ENCODE measurements at places on chromosomes 2 and 18. TPM values are rescaled to one million over a fixed set of nuclear protein-coding genes. Genes with fewer than 3 reads are reported as not detected.

DNA sequence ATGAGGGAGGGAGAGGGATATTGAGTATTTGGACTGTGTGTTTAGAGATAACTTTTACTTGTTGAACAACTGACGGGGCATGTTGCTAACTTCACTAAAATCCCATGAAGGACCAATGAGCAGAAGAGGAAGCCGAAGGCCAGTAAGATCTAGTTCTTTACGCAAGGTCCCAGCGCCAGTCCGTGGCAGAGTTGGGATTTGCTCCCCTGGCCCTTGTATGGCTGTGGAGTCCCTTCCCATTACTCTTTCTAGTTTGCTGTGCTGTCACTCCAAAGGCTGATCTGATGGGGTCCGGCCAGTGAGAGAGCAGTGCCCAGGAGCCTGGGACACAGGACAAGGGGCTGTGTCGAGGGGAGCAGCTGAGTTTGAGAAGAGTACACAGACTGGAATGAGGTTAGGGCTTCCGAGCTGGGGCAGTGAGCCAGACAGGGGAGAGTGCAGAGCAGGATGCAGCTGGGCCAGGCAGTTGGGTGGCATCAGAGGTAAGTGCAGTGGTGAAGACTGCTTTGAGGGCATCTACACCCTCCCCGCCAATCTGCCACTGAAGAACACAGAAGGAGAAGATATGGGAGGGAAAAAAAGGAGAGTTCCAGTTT is 692.9 kb upstream of the HS6ST1 start:
- no peaks in the 10 kb centered on the region for H3K27me3 ChIP-seq
- H3K36me3 ChIP-seq = no peaks in the 10 kb centered on the region
- H3K27ac ChIP-seq = no peak overlapping the region

DNA sequence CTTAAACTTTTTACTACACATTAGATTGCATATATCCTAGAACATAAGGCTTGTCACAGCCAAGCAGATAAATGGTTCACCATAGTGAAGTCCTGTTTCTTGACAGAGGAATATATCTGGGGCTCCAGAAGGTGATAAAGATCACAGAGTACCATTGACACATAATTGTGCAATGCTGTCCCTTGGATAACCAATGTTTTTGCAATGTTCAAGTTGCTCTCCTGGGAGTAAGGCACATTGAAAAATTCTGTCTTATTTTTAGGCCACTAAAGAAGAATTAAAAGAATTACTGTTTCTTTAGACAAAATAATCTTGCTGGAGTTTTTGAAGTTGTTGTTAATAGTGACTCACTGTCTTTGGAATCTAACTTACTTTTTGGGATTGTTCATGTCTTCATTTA is 1132.8 kb downstream of the LRP1B start:
- no peaks in the 10 kb centered on the region for H3K4me1 ChIP-seq
- no peaks in the 10 kb centered on the region for H3K36me3 ChIP-seq
- no peak overlapping the region for H3K4me3 ChIP-seq
- no peaks in the 10 kb centered on the region for H3K27me3 ChIP-seq
- H3K27ac ChIP-seq = no peak overlapping the region
- no peak for DNase-seq

DNA sequence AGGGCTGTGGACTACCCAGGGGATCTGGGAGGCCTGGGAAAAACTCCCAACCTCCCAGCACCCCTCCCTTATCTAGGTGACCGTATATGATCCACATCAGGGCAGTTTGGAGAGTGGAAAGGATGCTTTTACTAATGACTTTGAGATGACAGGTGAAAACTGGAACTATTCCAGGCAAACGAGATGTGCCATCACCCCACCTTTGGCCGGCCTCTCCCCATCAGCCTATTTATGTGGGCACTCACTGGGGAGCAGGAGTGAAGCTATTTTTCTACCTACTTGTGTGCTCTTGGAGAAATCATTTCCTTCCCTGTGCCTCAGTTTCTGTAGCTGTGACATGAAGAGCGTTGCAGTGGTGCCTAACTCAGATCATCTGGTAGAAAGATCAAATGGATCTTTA is 107.2 kb downstream of the SMAD7 start:
- H3K4me3 ChIP-seq = no peak overlapping the region
- no peaks in the 10 kb centered on the region for H3K27me3 ChIP-seq
- DNase-seq = no peak

- H3K36me3 ChIP-seq = no peaks in the 10 kb centered on the region
- no peak overlapping the region for H3K4me3 ChIP-seq
- H3K4me1 ChIP-seq = peaks cover 9% of the 10 kb centered on the region
- no peak overlapping the region for H3K27ac ChIP-seq
These were observed 5.3 kb downstream of the SATB2 start for GRCh38 chr2:199452260-199452990.

The AGXT gene
- not detected for total RNA-seq

The ASAP2 gene
- not detected for total RNA-seq

DNA sequence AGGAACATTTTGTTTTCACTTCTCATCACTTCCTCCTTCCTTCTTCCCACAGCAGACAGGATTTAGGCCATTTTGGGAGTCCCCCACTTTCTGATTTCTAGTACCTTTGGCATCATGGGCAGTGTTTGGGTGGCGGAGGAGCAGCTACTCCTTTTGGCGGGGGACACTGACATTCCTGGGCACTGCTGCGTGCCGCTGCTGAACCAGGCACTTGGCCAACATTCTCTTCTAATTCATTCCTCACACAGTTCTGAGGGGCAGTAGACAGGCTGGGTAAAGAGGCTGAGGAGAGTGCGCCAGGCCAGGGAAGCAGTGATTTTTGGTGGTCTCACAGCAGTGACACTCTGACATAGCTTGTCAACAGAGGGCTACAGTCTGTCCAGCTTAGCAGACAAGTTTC is 270.2 kb downstream of the LOXHD1 start:
- H3K4me3 ChIP-seq = no peak overlapping the region
- no peak for DNase-seq
- no peaks in the 10 kb centered on the region for H3K27me3 ChIP-seq
- no peak overlapping the region for H3K27ac ChIP-seq
- H3K36me3 ChIP-seq = no peaks in the 10 kb centered on the region

DNA sequence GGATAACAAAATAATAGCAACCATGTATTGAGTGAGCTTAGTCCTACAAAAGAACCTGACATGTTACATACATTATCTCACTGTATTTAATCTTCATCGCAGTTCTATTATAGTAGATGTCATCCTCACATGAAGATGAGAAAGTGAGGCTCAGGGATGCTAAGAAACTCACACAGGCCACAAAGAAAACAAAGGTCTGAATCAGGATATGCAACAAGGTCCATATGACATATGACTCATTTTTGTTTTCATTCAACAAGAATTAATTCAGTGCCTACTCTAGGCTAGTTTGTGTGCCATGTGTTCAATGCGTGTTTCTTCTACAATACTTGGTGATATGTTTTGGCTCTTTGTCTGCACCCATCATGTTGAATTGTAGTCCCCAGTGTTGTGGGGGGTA is 219.7 kb upstream of the EPHA4 start:
- no peak overlapping the region for H3K27ac ChIP-seq
- no peaks in the 10 kb centered on the region for H3K4me1 ChIP-seq
- H3K27me3 ChIP-seq = no peaks in the 10 kb centered on the region
- DNase-seq = no peak
- no peaks in the 10 kb centered on the region for H3K36me3 ChIP-seq

GRCh38 chr18:32549248-32550110 is 78.8 kb upstream of the GAREM1 start:
- no peaks in the 10 kb centered on the region for H3K4me1 ChIP-seq
- H3K27ac ChIP-seq = no peak overlapping the region
- peaks cover 8% of the 10 kb centered on the region for H3K27me3 ChIP-seq
- H3K36me3 ChIP-seq = no peaks in the 10 kb centered on the region
- H3K4me3 ChIP-seq = no peak overlapping the region
- DNase-seq = peak; percentile 69

The MC5R gene
- not detected for total RNA-seq

The NEDD4L gene
- 7.5 TPM for total RNA-seq

GRCh38 chr2:146392186-146392585 is 1452.6 kb upstream of the ACVR2A start:
- no peak for DNase-seq
- no peaks in the 10 kb centered on the region for H3K4me1 ChIP-seq
- no peaks in the 10 kb centered on the region for H3K27me3 ChIP-seq
- no peak overlapping the region for H3K27ac ChIP-seq
- H3K36me3 ChIP-seq = no peaks in the 10 kb centered on the region
- no peak overlapping the region for H3K4me3 ChIP-seq

DNA sequence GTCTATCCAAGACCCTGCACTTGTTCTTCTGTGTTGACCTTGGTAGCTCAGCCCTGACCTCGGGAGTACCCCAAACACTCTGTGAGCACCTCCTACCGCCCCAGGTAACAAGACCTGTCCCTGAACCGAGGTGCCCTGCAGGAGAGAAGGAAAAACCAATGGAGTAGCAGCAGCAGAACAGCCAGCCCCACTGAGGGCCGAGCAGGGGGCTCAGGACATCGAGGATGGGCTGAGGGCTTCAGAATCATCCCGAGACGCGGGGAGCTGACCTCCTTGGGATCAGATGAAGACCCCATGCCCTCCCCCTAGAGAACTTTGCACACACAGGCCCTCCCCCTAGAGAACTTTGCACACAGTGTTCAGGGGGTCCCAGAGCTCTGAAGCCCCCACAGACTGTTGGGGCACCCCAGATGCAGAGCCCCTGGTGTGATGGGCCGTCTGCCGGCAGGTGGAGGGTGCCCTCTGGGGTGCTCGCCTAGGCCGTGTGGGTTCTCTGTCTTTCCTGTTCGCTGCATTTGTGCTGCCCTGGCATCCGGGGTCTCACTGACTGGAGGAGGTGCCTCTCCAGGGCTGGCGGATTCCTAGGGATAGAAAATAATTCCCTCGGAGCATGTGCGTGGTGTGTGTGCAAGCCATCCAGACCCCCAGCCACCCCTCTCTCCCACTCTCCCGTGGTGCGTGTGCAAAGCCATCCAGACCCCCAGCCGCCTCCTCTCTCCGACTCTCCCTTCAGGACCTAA is 189.1 kb downstream of the TWIST2 start:
- H3K4me1 ChIP-seq = no peaks in the 10 kb centered on the region
- H3K27me3 ChIP-seq = peaks cover 6% of the 10 kb centered on the region
- DNase-seq = no peak
- H3K4me3 ChIP-seq = no peak overlapping the region
- H3K36me3 ChIP-seq = no peaks in the 10 kb centered on the region
- H3K27ac ChIP-seq = no peak overlapping the region

The SNORC gene
- 2.4 TPM for total RNA-seq

DNA sequence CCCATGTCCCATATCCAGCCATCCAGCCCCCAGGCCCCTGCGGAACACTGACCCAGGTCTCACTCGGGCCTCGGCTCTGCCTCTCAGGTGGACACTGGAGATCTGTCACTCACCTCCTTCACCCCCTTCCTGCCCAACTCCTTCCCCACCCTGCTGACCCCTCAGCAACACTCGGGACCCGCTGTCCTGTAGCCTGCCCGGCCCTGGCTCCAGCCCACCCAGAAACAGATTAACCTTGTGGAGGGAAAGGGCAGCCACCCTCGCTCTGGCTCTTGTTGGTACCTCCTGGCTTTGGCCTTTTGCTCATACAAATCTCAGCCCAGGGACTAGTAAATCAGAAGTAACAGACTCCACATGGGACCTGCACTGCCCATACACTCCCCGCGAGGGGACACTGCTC is 29.8 kb upstream of the PRLH start:
- DNase-seq = no peak
- no peak overlapping the region for H3K4me3 ChIP-seq
- no peaks in the 10 kb centered on the region for H3K4me1 ChIP-seq
- H3K27ac ChIP-seq = no peak overlapping the region
- H3K36me3 ChIP-seq = no peaks in the 10 kb centered on the region

GRCh38 chr18:45775743-45776142 is 49.7 kb upstream of the SIGLEC15 start:
- H3K27ac ChIP-seq = peak overlapping the region; percentile 32
- no peaks in the 10 kb centered on the region for H3K36me3 ChIP-seq
- H3K4me3 ChIP-seq = peak overlapping the region; percentile 75
- peaks cover 21% of the 10 kb centered on the region for H3K4me1 ChIP-seq
- H3K27me3 ChIP-seq = peaks cover 17% of the 10 kb centered on the region

- DNase-seq = no peak
- no peaks in the 10 kb centered on the region for H3K27me3 ChIP-seq
- H3K36me3 ChIP-seq = no peaks in the 10 kb centered on the region
- peaks cover 5% of the 10 kb centered on the region for H3K4me1 ChIP-seq
- H3K27ac ChIP-seq = no peak overlapping the region
These were observed 92.6 kb upstream of the CERS6 start for GRCh38 chr2:168363347-168364092.
